CD4-positive, alpha-beta T cell treated with Interleukin-2 at 100 ng/mL for 4 hours (primary cell): ENCODE measurements at places on chromosomes 3 and 15.
A peak's percentile ranks its signal among the peaks of the same experiment; 100 is the strongest.

DNA sequence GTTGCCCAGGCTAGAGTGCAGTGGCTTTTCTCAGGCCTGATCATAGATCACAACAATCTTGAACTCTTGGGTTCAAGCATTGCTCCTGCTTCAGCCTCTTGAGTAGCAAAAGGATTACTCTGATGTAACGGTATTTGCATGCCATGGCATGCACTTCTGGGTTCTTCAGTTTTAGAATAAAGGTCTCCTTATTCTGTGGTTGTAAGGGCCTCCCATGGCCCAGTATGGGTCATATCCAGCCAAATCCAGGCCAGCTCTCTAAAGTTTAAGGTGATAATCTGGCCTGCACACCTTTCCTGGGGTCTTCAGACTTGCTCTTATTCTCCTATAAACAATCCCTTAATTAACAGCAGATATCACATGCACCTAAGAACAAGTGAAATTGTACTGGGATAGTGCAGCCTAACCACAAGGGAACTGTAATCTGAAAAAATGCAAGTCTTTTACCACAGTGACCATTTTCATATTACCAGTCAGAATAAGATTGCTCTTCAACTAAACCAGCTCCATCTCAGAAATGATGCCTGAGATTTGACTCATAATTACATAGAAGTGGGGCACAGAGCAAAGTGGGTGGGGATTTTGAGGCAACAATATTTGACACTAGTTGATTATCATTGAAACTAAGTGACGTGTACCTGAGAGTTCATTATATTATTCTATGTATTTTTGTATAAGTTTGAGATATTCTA is 25.4 kb downstream of the COMMD2 start:
- DNase-seq, result no peak

GRCh38 chr3:165503825-165504224 is 307.6 kb upstream of the SLITRK3 start:
- DNase-seq, result no peak

GRCh38 chr15:83653288-83653638 is 660 bp upstream of the ADAMTSL3 start:
- no peak for DNase-seq

DNA sequence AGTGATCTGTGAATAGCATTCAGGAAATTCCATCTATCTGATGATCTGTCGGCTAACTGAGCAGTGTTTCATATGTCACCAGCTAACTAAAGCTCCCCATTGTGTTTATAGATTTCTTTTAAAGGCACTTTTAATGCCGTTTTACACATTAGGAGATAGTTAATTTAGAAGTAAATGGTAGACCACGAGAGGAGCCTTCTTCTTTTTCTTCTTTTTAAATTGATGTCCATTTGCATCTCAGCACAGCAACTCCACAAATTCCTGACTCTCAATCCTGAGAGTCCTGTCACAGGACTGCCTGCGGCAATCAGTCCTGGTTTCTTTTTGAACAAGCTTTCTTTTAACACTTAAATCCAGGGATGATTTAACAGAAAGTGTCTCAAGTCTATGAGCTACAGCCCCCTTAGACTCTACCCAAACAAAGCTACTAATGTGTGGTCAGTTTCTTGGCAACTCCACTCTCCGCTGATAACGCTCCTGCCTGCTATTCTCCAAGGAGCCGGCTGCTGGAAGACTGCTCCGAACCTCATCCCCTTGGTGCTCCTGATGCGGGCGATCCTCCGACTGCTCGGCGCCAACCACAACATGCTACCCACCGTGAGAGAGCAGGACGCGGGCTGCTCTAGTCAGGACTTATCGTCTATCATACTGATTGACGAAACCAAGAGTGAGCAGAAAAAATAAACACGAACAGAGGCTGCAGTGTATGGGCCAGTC is 421.4 kb downstream of the MECOM start:
- DNase-seq, result no peak

DNA sequence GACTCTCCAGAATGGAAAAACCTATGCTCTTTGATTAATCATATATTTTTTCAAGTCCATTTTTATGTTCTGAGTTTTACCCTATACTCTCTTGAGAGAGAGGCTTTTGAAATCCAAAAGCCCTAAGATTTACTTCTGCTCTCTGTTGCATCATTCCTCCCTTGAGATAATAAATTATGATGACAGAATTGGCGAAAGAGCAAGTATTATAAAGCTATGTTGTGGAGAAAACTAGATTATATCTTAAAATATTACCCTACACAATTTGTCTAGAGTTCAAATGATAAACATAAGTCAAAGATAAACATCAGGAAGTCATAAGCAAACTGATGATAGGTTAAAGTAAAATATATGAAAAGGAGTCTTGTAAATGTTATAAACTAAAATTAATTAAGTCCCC is 293.4 kb upstream of the MME start:
- no peak for DNase-seq

DNA sequence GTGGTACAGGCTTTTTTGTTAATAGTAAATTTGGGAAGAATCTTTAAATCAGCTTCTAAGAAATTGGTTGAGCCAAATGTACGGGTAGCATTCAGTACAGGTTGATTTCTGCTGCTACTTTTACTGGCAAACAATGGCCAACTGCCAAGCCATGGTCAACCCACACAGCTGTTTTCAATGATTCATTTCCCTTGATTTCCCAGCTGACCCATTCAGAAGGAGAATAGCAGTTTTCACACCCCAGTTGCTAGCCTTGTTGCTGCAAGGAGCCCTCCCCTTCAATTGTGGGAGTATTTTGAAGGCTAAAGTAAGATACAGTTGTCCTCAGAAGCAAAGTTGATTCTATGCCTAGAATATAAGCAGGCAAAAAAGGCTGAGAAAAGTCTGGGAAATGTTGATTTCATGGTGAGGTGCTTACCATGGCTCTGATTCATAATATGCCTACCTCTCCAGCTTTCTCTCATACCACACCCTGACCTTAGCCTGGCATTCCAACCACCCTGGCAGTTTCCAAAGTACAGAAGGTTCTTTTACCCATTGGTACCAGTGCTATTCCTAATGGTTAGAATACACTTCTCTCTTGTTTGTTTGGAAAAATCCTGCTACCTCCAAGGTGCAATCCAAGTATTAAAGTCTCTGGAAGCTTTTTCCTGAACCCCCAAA is 320.3 kb upstream of the TGFBR2 start:
- no peak for DNase-seq

DNA sequence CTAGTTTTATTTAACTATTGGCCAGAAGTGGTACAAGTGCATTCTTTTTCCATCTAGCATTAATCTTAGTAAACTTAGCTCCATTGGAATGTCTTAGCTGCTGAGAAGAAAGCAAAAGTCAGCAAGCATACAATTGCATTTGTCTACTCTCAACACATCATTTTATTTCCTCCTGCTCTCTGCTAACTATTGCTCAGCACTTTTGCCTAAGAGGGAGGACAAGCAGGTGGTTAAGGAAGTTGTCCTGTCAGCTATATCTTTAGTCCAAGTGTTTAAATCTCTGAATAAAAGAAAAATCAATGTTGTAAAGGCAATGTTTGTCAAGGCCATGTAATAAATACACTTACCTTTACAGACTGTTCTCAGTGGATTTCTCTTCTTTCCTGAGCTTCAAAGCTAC is 51.0 kb downstream of the FHIT start:
- DNase-seq, result no peak

GRCh38 chr3:124799676-124800075 is 69.4 kb downstream of the UMPS start:
- no peak for DNase-seq

GRCh38 chr3:149296972-149297371 is 36.5 kb downstream of the TM4SF18 start:
- no peak for DNase-seq

GRCh38 chr3:111619833-111620232 is 24.7 kb upstream of the ZBED2 start:
- no peak for DNase-seq

DNA sequence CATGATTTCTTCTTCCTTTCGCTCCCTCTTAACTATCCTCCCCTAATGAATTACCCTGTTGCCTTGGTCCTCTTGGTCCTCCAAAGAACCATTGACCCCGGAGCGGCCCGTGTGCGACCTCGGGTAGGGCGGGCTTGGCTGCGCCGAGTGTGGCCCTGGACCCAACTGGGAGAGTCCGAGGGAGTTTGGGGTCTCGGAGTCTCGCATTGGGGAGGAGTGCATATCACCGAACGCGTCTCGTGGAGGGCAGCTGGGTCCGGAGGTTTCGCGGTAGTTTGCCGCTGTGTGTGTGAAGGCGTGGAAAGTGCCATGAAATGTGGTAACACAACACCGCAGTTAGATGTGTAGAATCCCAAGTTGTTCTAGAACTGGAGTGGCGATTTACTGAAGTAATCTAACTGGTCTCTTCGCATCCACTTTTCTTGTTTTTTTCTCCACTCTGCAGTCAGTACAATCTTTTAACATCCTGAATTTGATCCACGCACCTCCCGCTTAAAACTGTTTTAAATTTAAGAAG is 363 bp downstream of the GTF2E1 start:
- peak; percentile 17 for DNase-seq

DNA sequence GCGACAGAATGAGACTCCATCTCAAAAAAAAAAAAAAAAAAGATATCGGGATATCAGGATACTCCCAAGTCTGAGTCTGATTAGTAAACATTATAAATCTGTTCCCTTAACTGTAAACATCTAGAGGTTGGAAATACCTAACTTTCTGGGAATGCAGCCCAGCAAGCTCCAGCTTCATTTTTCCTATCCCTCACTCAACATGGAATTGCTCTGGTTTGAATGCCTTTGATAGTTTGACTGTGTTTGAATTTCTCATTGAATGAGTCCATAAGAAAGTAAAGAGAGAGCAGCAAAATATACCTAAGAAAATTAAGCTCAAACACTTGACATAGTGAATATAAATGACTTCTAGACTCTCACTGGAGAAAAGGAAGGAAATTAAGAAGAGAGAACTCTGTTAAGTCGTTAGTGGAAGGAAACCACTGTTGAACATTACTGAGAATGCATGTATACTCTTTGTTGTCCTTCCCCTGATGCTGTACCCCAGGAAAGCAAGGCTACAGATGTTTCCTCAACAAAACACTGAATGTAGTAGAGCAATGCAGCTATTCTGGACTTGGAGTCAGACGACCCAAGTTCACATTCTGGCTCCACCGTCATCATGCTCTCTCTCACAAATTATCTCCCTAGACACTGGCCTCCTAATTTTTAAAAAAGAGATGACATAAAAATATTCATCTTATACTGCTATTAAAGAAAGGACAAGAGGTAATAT is 62.4 kb downstream of the CD200 start:
- no peak for DNase-seq

GRCh38 chr3:82030916-82031315 is 269.5 kb upstream of the GBE1 start:
- no peak for DNase-seq

GRCh38 chr3:182245059-182245458 is 533.3 kb downstream of the SOX2 start:
- no peak for DNase-seq

DNA sequence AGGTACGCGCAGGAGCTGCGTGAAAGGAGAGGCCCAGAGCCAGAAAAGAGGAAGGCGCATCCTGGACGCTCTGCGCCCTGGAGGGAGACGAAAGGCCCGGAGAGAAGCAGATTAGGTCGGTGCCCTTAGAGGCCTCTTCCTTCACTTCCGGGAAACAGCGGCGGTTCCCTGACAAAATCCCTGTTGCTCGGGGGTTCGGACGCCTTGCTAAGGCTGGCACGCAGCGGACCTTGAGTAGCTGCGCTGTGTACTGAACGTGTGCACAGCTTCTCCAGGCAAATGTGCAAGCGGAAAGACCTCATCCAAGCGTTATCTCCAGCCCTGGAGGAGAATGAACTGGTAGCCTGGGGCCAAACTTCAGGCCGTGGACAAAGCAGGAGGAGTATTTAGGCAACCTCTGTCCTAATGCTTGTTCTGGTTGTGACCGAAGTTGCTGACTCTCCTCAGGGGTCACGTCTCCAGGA is 3.0 kb upstream of the SOX14 start:
- no peak for DNase-seq

DNA sequence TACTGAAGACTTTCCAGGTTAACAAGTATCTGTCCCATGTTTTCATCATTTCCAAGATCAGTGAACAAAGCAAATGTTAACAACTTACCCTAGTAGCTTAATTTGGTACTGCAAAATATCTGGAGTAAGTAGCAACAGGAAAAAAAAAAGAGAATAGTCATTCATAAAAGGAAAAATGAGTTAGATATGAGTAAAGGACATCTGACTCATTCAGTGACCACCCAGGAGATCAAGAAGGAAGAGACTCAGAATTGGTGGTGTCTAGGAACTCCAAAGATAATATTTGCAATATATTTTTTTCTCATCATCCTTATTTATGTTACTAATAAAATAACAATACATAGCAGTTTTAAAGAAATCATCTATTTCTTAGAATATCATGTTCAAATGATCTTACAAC is 253.8 kb upstream of the COL8A1 start:
- no peak for DNase-seq

GRCh38 chr3:126031981-126032471 is 51.9 kb downstream of the SLC41A3 start:
- DNase-seq, result no peak

GRCh38 chr15:70559265-70560239 is 203.8 kb downstream of the UACA start:
- peak; percentile 58 for DNase-seq

DNA sequence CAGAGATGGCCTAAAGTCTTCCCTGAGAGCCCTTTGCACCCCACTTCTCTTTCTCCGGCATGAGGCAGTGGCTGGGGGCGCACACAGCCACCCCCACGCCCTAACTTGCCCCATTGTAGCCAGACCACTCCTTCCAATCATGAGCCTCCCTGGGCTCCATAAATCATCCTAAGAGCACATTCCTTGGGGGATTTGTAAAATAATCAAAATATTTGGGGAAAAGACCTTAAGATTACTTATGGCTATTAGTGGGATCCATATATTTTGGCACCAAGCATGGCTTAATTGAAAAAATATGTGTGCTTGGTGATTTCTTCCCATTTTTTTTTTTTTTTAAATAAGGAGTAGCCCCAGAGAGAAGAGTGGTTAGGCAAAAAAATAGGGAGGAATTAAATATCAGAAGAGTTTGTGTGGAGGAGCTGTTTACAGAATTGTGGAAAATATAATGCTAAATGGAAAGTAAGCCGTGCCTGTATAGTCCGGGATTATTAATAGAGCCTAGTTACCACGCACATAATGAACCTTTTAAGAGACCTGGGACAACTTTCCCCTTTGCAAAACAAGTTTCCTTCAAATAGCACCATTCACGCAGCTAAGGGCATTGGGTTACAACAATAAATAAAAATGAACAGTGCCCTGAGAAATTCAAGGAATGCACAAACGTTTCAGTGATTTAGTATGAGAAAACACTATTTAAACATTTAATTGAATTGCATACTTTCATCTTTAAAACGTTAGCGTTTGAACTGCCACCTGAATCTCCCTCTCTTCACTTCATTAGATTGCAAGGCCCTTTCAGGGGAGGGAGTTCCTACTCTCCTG is 46.1 kb downstream of the SMAD6 start:
- DNase-seq, result no peak
